ENCODE measurements at places on chromosomes 7 and 10.

- DNase-seq, result no peak
Measured at GRCh38 chr10:128664729-128665128, 538.5 kb upstream of the MKI67 start.

GRCh38 chr10:47363781-47364180 is 15.6 kb downstream of the RBP3 start:
- DNase-seq, result no peak

GRCh38 chr10:84493951-84494848 is 165.8 kb downstream of the CCSER2 start:
- DNase-seq, result no peak

- no peak for DNase-seq
Measured at GRCh38 chr10:4538016-4538415, 288.0 kb upstream of the AKR1E2 start.

DNA sequence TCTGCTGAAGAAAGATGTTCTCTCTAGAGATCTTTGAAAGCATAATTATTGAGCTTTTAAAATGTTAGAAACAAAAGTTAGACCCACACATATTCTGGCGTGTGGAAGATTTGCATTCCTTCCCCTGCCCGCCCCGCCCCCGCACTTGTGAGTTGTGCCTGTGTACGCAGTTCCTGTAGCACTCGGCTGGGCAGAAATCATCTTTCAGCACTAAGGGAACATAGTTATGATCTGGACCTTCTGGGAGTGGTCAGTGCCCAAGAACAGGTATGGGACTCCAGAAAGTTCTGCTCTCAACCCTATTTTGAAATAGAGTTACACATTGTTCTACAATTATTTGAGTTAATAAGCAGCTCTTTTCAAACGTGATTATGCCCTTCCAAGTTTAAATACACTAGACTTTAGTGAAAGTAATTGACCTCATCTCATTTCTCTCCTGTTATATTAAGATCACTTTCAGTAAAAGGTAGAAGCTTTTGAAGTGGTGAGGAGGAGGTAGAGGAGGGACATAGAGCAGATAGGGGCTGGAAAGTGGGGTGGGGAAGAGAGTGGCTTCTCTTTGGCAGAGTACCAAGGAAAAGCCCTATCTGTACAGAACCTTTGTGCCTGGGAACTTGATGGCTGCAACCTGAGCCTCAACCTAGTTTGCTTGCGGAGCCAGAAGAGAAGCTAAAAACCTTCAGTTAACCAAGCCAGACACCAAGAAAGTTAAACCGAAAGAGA is 5.7 kb downstream of the BLVRA start:
- peak; percentile 31 for DNase-seq

DNA sequence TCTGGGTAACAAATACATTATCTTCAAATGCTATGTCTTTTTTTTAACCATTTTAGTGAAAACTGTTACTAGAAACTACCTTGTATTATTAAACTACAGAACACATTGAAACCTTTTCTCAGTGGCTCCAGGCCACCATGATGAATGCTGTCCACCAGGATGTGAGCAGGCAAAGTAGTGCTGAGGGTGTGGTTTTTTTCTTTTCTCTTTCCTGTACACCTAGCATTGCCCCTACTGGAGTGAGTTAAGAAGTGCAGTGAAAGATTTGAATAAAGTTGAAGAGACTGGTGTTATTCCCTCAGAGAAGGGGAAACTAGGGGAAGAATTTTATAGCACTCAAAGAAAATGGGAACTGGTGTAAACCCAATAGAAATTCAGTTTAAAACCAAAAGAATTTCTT is 120.0 kb upstream of the SAMD8 start:
- DNase-seq, result no peak

GRCh38 chr7:106812027-106812643 is 52.9 kb upstream of the PIK3CG start:
- DNase-seq, result no peak

- DNase-seq, result no peak
Measured at GRCh38 chr10:101144053-101144452, 13.0 kb downstream of the TLX1 start.

DNA sequence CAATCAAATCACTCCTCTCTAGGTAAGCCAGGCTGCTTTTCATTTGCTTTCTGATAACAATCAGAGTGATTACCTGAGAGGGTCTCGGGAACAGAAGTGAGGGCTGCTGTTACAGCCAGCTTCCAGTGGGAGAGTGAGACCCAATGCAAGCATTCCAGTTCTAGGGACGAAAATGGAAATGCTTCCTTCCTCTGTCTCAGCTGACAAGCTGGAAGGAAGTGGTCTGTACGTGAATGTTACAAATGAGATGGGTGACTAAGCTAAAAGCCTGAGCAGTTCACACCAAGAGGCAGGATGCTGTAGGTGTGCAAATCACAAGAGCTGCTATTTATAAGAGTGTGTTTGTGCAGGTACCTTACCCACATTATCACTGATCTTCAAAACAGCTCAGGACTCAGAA is 772.4 kb downstream of the GRID1 start:
- DNase-seq, result no peak

- DNase-seq, result peak; percentile 2
Measured at GRCh38 chr10:132522521-132523411, 14.8 kb upstream of the INPP5A start.

DNA sequence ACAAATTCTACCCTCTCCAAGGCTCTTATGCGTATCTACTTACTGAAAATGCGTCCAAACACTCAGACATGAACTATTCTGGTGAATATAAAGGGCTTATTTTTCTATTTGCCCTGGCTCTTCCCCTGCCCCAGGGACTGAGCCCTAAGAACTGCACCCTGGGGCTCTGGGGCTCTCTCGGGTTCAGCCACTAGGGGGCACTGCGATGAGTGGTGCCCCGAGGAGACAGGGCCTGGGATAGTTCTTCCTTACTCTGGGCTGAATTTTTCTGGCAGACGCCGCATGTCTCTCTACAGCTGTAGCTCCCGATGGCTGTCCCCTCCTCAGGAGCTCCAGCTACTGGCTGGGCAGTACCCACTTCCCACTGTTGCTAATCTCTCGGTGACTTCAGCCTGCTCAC is 30.8 kb upstream of the GSDME start:
- no peak for DNase-seq

DNA sequence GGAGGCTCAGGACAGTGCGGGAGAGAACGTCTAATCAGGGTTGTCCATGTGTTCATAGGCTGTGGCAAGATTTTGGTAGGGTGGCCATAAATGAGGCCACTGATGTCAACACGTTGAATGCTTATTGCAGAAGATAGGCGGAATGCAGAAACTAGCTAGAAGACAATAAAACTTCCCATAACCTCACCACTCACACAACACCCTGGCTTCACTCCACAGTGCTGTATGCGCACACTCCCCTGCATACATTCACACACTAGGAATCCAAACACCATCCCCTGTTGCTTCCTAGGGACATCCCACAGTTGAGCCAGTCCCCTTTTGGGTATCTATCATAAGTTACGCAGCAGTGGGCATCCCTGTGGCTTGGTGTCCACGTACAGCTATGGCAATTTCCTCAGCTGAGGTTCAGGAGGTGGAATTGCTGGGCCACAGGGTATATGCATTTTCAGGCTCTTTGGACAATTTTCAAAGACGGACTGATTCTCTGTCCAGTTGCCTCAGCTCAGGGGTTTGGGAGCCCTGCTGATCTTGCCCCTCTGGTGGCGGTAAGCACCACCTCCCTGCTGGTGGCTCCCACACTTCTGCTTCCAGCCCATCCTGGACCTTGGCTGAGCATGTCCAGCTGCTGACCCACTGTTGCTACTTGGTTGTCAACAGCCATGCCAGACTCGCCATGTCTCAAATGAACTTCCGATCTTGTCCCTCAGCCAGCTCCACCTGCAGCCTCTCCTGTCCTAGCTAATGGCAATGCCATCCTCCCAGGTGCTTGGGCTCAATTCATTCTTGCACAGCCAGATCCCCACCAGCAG is 36.4 kb downstream of the CDH23 start:
- DNase-seq, result no peak

DNA sequence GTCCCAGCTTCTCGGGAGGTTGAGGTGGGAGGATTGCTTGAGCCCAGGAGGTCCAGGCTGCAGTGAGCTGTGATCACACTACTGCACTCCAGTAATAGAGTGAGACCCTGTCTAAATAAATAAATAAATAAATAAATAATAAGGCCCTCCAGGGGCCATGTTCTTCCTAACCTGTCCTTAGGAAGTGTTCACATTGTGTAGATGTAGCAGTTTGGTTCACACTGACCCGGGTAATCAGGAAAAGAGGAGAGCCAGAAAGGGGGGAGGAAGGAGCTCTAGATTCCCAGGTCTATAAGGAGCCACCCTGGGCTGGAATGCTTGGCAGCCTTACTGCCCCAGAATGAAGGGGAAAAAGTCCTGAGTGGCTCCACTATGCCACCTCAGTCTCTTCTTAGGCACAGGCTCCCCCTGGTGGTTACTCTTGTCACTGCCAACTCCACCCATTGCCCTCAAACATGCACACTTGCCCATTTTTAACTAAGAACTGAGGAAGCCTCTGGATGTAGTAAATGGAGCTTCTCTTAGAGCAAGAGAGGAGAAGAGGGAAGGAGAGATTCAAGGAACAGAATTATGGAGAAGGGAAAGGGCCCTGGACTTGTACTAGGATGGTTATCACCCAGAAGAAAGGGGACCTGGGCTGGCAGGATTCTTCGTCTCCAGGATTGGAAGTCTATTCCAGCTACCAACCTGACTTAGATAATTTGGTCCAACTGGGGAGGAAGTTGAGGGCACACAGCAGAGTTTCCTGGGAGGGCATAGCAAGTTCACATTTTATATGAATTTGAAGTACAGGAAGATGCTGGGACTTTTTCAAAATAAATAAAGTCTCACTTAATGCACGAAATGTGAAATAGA is 7.8 kb downstream of the HPS6 start:
- DNase-seq, result peak; percentile 70

DNA sequence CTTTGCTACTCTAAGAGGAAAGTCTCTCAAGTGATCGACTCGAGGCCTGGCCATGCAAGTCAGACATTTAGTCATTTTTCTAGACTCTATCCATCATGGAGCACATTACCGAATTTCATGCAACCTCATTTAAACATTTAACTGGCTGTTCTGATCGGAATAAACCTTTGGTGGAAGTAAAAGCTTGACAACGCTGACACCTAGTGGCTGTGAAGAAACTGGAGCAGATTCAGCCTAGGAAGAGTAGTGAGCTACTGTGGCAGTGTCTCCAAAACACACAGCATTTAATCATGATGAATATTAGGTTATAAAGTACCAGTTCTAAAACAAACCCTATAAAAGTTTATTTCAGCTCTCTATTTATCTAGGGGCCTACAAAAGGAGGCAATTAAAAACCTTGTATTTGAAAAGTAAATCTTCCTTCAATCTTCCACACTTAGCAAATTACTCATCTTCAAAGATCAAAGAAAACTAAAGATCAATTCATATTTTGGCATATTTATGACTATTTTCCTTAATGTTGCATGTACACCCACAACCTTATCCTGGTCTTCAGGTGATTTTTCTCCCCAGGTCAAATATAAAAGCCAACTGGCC is 175.0 kb downstream of the CTNNA3 start:
- peak; percentile 10 for DNase-seq

- DNase-seq, result no peak
Measured at GRCh38 chr7:135942614-135943013, 34.5 kb downstream of the MTPN start.

GRCh38 chr7:99407872-99408378 is 472 bp downstream of the PDAP1 start:
- DNase-seq, result peak; percentile 52

DNA sequence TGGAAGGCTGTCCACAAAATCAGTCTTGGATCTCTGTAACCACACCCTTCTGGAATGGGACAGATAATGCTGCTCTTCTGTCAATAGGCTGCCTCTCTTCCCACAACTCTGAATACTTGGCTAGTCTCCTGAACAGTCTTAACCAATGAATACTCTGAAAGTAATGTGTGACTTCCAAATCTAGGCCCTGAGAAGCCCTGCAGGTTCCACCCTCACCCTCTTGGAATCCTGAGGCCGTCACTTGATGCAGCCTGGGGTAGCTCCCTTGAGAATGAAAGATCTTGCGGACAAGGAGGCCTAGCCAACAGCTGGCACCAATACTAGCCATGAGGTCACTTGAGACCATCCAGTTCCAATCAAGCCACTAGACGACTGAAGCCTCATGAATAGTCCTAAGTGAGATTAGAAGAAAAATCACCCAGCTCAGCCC is 109.2 kb downstream of the ARHGAP12 start:
- DNase-seq, result peak; percentile 16

- DNase-seq, result peak; percentile 11
Measured at GRCh38 chr10:129131457-129132132, 335.4 kb upstream of the MGMT start.

DNA sequence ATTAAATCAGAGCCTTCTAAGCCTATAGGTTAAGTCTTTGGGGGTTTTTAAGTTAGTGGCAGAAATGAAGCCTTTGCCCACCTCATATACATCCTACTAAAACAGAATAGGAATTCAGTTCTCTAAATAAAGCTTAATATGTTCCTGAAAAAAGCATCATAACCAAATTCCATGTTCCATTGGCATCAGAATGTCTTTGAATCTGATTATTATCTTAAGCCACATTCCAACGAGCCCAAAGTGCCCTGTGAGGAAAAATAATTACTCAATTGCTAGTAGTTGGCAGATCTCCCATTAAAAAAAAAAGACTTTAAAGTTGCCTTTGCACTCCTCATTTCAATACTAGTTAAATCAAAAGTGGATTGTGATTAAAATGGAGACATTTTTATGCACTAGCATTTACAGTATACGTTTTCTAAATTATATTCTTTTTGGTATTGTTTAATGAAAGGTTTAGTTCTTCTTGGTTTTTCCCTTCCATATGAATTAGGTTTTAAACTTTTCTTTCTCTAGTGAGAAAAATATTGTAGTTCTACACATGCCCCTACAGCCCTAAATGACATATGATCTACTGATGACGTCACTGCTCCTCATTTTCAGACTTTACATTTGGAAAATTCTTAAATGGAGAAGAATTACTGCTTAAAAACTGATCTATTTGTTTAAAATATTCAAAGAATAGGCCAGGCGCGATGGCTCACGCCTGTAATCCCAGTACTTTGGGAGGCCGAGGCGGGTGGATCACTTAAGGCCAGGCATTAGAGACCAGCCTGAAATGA is 54.3 kb upstream of the CABCOCO1 start:
- DNase-seq, result no peak

GRCh38 chr7:95865716-95866371 is 93.5 kb downstream of the DYNC1I1 start:
- no peak for DNase-seq

- DNase-seq, result no peak
Measured at GRCh38 chr10:15781381-15781960, 61.7 kb upstream of the ITGA8 start.

DNA sequence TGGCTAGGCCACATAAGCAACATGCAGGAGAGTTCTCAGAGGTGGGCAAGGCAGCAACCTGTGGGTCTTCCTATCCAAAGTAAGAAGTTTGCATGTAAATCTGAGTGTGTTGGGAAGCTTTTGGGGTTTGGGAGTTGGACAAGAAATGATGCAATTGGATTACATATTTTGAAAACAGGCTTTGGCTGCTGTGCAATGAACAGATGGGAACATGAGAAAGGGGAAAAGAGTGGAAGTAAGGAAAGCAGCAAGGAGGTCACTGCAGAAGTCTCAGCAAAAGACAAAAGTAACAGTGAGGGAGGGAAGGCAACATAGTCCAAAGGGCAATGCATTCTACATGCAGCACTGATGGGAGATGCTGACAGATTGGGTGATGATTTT is 61.1 kb upstream of the C10orf90 start:
- DNase-seq, result no peak

- no peak for DNase-seq
Measured at GRCh38 chr10:116133634-116134033, 139.4 kb downstream of the GFRA1 start.

Measured in heart right ventricle (tissue), 16 donors.